ENCODE measurements at places on chromosomes 16 and 17.

- ATAC-seq = no peak
These were observed 399.7 kb downstream of the XYLT1 start for GRCh38 chr16:17070882-17071592.

DNA sequence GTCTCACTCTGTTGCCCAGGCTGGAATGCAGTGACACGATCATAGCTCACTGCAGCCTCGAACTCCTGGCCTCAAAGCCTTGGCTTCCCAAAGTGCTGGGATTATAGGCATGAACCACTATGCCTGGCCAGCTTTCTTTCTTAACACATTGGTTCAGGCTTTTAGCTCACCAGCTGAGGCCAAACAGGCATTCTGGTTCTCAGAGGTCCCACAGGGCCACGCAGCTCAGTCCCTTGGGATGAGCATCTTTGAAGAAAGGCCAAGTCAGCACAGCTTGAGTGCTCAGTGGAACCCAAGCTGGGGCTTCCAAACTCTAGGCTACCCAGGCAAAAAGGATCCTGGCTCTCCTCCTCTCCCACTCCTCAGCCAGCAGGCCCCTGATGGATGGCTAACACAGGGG lies 2.5 kb downstream of the PIK3R5 start:
- no peak for ATAC-seq

DNA sequence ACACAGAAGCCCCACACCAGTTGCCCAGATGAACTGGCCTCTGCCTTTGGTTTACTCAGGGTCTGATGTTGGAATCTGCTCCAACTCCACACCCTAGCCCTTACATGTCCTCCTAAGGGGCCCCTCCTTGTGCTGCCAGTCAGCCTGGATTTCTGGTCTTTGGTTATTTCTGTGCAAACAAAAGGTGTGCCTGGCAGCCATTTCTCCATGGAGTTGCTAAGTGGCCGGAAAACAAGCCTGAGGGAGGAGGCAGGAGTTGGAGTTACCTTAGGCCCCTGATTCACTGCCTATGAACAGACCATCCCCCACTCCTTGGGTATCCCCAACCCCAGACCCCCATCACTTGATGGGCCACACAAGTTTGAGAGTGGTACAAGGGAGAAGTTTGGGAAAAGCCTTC lies 4.4 kb upstream of the ALKBH5 start:
- no peak for ATAC-seq

- ATAC-seq = no peak
These were observed 36.0 kb upstream of the SHISA6 start for GRCh38 chr17:11204991-11205390.

- ATAC-seq = no peak
These were observed 320.8 kb downstream of the HAPSTR1 start for GRCh38 chr16:9412031-9412914.

- ATAC-seq = peak; percentile 91
These were observed 151.8 kb downstream of the PITPNC1 start for GRCh38 chr17:67528751-67529436.
